HepG2 (cell line): ENCODE measurements at places on chromosomes 11 and 22. TPM values are rescaled to one million over a fixed set of nuclear protein-coding genes. Genes with fewer than 3 reads are reported as not detected.

XKR3 gene
- total RNA-seq: not detected in 2 replicates

MS4A1 gene
- total RNA-seq: not detected in 2 replicates

GRCh38 chr11:59463190-59463641, 6.5 kb downstream of the OR4D6 start:
- no peak overlapping the region for H3K27ac ChIP-seq
- no peak overlapping the region for H3K4me3 ChIP-seq
- no peaks in the 10 kb centered on the region for H3K36me3 ChIP-seq
- DNase-seq: no peak
- H3K4me1 ChIP-seq: no peaks in the 10 kb centered on the region

TYR gene
- total RNA-seq: not detected in 2 replicates

CABP4 gene
- not detected in 2 replicates for total RNA-seq

DNA sequence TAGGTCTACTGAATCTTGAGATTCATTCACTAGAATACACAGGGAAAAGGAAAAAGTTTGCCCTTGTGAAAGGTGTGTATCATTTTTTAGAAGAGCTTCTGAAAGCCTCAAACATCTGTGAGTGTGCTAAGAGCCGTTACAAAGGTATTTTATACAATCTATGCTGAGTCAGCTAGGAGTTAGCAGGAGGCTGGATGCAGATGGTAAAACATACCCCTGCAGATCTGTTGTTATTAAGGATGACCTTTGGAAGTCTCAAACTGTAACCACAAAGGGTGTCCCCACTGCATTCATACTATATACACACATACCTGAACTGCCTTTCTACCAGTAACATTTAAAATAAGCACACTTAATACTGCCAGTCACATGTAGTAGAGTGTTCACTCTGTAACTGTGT, 8.4 kb upstream of the C11orf91 start:
- H3K27me3 ChIP-seq: no peaks in the 10 kb centered on the region
- peaks cover 2% of the 10 kb centered on the region for H3K36me3 ChIP-seq
- no peak for DNase-seq
- H3K4me3 ChIP-seq: no peak overlapping the region
- peaks cover 44% of the 10 kb centered on the region for H3K4me1 ChIP-seq

DNA sequence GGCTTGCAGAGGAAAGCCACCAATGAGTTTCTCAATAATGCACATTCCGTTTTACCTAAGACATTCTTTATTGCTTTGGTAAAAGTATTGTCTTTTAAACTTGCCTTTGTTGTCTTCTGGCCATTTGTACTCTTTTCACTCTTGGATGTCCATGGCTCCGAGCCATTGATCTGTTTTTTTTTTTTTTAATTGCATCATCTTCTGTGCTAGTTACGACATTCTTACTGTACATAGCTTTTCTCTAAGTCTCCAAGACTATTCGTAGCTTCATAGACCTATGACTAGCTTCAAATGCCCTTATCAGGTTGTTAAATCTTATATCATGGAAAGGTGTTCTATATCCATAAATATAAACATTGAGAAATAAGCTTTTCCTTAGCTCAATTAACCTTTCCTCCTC, 1522.6 kb downstream of the FAM181B start:
- H3K27ac ChIP-seq: no peak overlapping the region
- H3K27me3 ChIP-seq: no peaks in the 10 kb centered on the region
- no peaks in the 10 kb centered on the region for H3K36me3 ChIP-seq
- no peak for DNase-seq

DNA sequence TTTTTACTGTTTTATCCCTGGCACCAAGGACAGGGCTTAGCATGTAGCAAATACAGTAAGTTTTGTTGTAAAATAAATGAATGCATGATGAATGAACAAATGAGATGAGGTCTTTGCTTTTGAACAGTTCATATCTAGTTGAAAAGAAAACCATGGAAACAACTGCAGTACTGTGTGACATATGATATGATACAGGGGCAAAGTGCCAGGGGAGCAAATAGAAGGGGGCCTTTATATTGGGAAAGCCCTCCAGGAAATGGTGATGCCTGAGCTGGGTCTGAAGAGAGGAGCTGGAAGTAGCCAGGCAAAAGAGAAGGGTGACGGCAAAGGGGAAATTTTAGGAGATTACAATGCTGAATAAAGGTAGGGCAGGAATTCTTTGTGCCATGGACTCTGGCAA, 63.8 kb upstream of the UCP3 start:
- H3K4me1 ChIP-seq: peaks cover 9% of the 10 kb centered on the region
- H3K36me3 ChIP-seq: peaks cover 16% of the 10 kb centered on the region
- no peak overlapping the region for H3K4me3 ChIP-seq
- DNase-seq: no peak
- no peak overlapping the region for H3K27ac ChIP-seq

GRCh38 chr11:128210148-128210940, 377.0 kb downstream of the ETS1 start:
- H3K27me3 ChIP-seq: no peaks in the 10 kb centered on the region
- no peaks in the 10 kb centered on the region for H3K4me1 ChIP-seq
- no peak overlapping the region for H3K27ac ChIP-seq

GRCh38 chr11:132644520-132645239, 887.6 kb downstream of the OPCML start:
- H3K27ac ChIP-seq: no peak overlapping the region
- H3K4me1 ChIP-seq: no peaks in the 10 kb centered on the region
- no peaks in the 10 kb centered on the region for H3K36me3 ChIP-seq
- DNase-seq: no peak
- no peaks in the 10 kb centered on the region for H3K27me3 ChIP-seq

DNA sequence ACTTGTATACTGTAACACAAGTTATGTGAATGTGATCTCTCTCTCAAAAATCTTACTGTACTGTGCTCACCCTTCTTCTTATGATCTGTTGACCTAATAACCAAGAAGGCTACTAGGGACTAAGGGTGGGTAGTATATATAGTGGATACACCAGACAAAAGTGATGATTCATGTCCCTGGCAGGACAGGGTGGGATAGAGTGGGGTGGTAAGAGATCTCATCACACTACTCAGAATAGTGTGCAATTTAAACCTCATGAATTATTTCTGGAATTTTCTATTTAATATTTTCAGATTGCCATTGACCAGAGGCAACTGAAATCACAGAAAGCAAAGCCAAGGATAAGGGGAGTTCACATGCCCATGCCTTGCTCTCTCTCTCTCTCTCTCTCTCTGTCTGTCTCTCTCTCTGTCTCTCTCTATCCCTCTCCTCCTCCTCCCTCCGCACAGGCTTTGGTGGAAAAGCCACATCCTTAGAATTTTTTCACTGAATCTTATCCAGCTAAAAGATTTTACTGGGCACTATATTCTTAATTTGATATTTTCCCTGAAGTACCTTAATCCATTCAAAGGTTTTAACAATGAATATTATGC, 12.0 kb upstream of the STK33 start:
- no peaks in the 10 kb centered on the region for H3K36me3 ChIP-seq
- H3K4me3 ChIP-seq: no peak overlapping the region
- DNase-seq: no peak
- H3K27ac ChIP-seq: no peak overlapping the region

KMT5B gene
- 23.7 and 32.5 TPM in 2 replicates for total RNA-seq

DNA sequence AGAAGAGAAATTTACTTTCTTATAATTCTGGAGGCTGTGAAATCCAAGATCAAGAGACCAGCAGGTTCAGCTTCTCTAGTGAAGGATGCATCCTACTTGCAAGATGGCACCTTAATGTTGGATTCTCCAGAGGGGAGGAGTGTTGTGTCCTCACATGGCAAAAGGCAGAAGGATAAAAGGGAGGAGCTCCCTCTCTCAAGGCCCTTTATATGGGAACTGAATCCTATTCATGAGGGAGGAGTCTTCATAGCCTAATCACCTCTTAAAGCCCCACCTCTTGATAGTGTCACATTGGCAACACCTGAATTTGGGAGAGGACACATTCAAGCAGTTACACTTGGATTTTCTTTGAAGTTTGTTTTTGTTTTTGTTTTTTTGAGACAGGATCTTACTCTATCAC, 79.5 kb downstream of the SLC36A4 start:
- H3K27me3 ChIP-seq: no peaks in the 10 kb centered on the region
- no peak overlapping the region for H3K27ac ChIP-seq
- DNase-seq: no peak
- H3K36me3 ChIP-seq: no peaks in the 10 kb centered on the region

DNA sequence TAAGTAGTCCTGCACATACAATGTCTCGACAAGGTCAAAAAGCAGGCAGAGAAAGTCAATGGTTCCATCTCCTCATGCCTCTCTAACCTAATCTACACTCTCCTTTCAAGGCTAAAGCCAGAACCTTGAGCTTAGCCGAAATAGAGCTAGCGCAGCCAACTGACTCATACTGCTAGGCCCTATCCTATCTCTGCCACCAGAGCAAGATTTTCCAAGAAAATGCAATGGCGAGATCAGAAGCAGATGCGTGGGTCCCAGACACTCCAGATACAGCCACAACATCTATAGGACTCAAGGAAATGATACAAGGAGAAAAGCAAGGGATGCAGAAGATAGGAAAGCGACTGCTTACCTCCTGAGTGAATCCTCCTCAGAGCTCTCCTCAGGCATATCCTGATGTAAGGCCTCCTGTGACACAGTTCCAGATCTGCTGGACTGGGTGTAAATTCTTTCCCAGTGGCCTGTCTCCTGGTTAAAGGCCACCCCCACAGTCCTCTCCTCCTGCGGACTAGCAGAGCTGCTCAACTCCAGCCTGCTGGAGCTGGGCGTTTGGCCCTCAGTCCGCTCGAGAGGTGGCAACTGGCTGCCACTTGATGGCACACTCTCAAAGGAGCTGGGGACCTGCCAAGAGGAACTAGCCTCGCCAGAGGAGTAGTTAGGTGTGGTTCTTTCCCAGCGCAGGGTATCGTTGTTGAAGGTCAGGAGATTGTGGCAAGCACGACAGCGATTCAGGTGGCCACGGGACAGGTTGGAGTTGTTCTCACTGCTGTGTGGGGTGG, 52.0 kb downstream of the AMBRA1 start:
- DNase-seq: no peak
- no peak overlapping the region for H3K27ac ChIP-seq
- peaks cover 29% of the 10 kb centered on the region for H3K36me3 ChIP-seq
- peaks cover 12% of the 10 kb centered on the region for H3K4me1 ChIP-seq

TIMM8B gene
- 98.3 and 125 TPM in 2 replicates for total RNA-seq

GRCh38 chr11:76918941-76919386, 58.2 kb downstream of the ACER3 start:
- H3K27ac ChIP-seq: no peak overlapping the region
- no peak overlapping the region for H3K4me3 ChIP-seq
- no peaks in the 10 kb centered on the region for H3K27me3 ChIP-seq
- H3K36me3 ChIP-seq: no peaks in the 10 kb centered on the region
- peaks cover 13% of the 10 kb centered on the region for H3K4me1 ChIP-seq
- DNase-seq: peak; percentile 58
